ENCODE measurements at places on chromosomes 12 and 14.

GRCh38 chr14:94963051-94963450 lies 193.1 kb upstream of the GSC start:
- no peak for DNase-seq

DNA sequence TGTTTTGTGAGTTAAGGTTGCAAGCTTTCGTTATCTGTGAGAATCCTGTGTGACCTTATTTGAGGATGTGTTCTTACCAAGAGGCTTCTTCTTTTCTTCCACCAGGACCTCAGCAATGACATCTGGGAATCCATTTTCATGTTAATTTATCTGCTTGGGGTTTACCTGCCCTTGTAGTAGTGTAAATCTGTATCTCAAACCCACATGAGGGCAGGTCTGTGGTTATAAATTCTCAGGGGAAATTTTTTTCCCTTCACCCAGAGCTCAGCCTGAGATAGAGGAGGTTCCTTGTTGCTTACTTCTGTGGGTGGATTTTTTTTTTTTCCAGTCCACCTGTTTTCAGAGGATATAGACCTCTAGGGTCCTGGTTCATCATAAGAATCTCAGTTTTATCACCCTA lies 70.8 kb downstream of the AKAP6 start:
- DNase-seq, result no peak

DNA sequence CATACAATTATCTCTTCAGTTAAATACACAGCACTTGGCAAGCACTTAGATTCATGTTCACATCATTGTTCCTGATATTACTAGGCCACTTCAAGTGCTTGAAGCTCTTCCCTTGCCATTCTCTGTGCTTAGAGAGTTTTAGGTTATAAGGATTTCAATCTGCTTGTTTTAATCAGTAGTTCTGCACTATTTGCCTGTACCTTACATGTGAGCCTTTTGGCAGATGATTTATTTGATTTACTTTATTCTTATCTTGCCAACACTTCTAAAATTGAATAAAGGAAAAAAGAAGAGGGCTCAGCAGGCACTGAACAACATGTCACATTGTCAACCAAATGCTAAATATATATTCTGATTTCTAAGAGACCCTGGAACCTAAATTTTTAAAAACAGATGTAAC lies 363.8 kb upstream of the USP15 start:
- DNase-seq, result no peak

DNA sequence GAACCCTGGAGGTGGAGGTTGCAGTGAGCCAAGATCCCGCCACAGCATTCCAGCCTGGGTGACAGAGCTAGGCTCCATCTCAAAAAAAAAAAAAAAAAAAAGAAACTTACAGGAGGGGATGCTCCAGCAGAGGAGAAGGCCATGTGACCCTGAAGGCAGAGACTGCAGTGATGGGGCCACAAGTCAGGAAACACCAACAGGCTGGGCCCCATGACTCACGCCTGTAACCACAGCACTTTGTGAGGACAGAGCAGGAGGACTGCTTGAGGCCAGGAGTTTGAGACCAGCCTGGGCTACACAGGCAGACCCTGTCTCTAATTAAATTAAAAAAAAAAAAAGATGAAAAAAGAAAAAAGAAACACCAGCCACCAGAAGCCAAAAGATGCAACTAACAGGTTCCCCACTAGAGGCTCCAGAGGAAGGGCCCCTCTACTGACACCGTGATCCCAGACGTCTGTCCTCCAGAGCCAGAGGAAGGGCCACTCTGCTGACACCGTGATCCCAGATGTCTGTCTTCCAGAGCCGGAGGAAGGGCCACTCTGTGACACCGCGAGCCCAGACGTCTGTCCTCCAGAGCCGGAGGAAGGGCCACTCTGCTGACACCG lies 9.1 kb upstream of the GLT1D1 start:
- no peak for DNase-seq

DNA sequence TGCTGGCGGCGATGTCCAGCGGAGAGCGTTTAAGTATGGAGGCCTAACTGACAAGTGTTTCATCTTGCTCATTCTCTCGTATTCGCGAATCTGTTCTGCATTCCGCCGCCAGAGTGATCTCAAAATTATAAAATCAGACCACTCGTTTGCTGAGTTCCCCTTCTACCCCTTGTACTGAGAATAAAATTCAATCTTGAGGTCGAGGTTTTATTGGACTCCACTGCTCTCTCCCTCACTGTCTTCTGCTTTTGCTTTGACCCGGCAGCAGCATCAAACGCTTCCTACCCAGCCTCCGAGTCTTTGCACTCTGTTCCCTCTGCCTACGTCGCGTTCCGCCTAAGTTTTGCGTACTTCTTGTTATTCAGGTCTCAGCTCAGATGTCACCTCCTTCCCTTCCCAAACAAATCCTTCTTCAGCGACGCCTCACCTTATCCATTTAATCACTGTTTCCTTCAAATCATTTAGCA lies 462 bp downstream of the KNTC1 start:
- DNase-seq, result no peak

DNA sequence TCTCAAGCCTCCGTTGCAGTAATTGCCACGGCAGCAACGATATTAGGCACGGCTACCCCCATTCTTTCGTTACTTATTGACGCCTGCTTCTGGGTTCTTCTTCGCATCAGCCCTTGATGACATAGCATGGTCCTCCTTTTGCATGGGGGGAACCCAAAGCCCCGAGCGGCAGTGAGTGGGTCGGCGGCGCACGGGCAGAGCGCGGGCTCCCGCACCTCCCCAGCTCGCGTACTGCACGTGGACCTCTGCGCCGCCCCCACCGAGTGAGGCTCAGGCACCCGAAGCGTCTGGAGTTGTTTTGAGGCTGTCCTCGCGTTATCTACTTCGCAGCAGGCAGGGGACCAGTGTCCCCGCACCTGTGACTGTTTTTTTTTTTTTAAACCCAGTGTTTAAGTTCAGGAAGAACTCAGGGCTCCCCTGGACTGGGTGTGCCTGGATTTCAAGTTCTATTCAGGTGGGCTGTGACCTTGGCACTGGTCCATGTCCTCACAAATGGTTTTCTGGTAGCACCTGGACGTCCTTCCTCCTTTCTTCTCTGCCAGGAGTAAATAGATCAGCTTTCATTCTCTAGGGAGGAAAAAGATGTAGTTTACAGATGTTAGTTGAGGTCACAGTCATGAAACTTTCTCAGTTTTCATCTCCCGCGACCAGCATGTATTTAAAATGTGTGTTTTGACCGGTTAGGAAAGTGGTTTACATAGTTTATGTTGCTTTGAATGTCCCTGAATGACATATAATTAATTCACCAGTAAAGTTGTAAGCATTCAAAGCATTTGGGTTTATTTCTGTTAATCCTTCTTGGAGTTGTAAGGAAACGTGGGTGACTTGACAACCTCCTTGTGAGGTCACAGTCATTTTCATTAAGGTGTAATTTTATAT lies 1.4 kb upstream of the FOXN4 start:
- DNase-seq, result no peak

DNA sequence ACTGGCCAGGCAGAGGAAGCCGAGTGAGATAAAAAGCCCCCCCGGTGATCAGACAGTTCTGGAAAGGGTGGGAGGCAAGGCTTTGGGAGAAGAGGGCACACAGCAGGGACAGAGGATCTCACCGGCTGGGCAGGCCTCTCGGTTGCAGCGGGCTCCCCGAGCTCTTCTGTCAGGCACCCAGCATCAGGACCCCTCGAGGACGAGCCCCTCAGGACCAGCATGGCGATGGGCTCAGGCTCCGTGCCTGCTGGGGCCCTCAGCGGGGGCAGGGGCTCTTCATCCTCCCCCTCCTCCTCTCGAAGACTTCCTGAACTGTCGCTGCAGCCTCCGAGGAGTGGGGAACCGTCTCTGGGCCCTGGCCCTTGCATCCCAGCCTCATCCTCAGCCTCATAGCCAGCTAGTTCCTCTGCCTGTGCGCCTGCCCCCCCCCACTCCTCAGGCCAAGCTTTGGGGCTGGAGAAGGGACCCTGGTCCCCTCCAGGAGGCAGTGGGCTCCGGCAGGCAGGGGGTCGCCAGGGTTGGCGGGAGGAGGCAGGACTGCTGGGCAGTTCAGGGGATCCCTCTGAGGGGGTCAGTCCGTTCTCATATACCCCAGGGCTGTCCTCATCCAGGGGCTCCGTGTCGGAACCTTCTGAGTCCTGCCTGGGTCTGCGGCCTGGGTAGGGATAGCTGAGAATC lies 3.4 kb upstream of the AP1G2 start:
- DNase-seq, result no peak

- DNase-seq, result no peak
Observed at GRCh38 chr12:113134521-113134951, 1.0 kb downstream of the RASAL1 start.

DNA sequence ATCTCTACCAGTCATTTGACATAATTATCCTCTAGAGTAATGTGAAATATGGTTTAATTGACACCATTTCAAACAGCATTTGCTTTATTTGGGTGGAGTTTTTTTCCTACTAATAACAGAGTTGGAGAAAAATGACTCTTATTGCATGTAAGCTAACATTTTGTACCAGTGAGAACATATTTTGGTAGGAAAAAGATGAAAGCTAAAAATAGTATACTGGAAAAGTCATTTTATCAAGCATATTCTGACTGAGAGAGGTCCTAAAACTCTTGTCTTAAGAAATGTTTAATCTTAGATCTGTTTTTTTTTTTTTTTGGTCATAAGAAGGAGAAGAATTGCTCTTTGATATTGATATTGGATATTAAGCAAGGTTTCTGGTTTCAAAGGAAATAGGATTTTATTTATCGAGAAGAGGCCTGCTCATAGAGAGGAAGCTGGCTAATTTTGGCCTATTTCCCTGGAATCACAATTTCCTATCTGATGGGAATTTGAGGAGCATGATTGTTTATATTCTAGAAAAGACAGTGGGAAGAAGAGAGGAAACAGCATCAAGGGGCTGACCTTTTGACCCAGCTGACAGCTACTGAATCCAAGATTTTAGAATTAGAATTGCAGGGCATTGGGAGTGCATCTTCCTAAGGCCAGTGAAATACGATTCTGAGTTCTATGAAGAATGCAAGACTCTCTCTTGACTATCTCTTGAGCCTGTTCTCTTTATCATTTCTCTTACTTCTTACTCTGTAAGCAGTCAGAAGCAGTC lies 19.4 kb downstream of the OTOGL start:
- DNase-seq, result no peak
